ENCODE measurements at places on chromosomes 13 and 19.

DNA sequence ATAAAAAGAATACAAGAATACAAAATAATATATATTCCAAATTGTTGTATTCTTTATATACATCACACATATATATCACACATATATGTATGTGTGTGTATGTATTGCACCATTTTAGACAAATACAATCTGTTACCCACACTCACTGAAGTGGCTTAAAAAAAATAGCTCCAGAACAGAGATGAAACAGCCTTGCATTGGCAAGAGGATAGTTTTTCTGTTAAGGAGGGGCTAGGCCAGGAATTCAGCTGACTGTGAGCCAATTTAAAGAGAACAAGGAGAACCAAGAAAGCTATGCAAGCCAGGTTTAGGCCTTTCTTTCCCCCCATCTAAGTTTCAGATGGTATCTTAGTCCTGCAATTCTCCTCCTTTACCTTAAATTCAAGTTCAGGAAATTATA is 257.5 kb downstream of the MZT1 start:
- DNase-seq: no peak

- no peak for DNase-seq
Measured at GRCh38 chr13:113874579-113875428, 10.9 kb upstream of the GAS6 start.

GRCh38 chr13:78826312-78826711 is 167.4 kb upstream of the OBI1 start:
- no peak for DNase-seq

DNA sequence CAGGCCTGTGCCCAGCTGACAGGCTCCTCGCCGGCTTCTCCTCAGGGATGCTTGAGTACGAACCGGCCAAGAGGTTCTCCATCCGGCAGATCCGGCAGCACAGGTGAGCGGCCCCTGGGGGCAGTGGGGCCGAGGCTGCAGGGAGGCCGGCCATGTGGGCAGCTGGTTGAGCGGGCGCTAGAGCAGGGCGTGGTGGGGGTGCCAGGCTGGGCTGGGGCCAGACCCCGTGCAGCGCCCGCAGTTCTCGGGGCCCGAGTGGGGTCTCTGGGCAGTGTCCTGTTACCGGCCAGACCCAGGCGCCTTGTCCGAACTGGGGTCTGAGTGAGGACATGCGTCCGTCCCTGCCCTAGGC is 15.9 kb downstream of the CBARP start:
- no peak for DNase-seq

- DNase-seq: peak; percentile 47
Measured at GRCh38 chr19:16143399-16144215, at the start of gene HSH2D. TSS of gene HSH2D (plus strand) at chr19:16143685. CDS start at chr19:16148751, 5,066 bp downstream.

- DNase-seq: no peak
Measured at GRCh38 chr19:2425622-2426581, 1.5 kb downstream of the TIMM13 start.

DNA sequence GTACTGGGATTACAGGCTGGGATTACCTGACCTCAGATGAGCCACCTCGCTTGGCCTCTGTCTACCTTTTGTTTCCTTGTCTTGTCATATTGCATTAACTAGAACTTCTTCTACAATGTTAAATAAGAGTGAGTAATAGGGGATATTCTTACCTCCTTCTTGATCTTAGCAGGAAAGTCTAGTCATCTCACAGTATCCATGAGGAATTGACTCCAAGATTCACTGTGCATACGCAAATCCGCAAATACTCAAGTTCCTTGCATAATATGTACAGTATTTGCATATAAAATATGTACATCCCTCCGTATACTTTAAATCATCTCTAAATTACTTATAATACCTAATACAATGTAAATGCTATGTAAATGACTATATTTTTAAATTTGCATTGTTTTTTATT is 78.3 kb downstream of the POLR1D start:
- no peak for DNase-seq

GRCh38 chr19:44163789-44164188 is 1.1 kb upstream of the ZNF226 start:
- DNase-seq: no peak

DNA sequence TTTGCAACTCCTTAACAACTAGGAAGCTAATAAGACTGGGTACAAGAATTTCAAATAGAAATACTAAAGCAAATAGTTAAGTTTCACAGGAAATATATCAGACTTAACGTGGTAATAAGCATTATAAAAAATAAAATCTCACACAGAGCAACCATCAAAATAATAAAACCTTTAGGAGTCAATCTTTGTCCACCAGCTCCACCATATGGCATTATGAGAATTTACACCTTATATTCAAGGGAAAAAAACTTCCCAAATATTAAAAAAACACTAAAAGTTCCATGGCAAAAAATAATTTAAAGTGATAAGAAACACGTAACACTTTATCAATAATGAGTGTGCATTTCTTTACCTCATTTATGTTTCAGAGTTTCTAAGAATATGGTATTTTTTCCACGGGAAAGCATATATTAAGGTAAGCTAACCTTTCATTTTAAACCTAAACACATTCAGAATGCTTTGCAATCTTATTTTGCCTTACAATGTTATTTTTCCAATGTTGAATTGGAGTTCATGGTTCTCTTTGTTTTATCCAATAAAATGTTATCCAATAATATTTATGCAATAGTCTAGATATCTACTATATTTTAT is 423.2 kb upstream of the SGCG start:
- DNase-seq: no peak

GRCh38 chr13:108276060-108276459 is 6.5 kb downstream of the TNFSF13B start:
- no peak for DNase-seq

GRCh38 chr19:49554701-49555181 is 25.6 kb downstream of the NOSIP start:
- DNase-seq: no peak

GRCh38 chr13:20997301-20998161 is 63.9 kb downstream of the LATS2 start:
- no peak for DNase-seq

DNA sequence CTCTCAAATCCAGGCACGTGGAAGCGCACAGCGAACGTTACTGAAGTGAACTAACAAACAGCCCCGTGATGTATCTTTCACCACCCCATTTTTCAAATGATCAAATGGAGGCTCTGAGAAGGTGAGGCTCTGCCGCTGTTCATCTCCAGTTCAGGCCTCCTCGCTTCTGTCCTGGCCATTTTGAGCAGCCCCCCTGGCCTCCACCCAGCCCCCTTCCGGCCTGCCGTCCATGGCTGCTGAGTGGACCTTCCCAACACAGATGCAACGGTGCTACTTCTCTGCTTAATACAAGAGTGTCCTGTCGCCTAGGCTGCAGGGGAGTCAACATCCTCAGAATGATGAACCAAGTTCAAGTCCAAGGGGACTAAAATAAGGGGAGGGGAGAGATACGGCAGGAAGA is 9.7 kb downstream of the SYDE1 start:
- DNase-seq: no peak

DNA sequence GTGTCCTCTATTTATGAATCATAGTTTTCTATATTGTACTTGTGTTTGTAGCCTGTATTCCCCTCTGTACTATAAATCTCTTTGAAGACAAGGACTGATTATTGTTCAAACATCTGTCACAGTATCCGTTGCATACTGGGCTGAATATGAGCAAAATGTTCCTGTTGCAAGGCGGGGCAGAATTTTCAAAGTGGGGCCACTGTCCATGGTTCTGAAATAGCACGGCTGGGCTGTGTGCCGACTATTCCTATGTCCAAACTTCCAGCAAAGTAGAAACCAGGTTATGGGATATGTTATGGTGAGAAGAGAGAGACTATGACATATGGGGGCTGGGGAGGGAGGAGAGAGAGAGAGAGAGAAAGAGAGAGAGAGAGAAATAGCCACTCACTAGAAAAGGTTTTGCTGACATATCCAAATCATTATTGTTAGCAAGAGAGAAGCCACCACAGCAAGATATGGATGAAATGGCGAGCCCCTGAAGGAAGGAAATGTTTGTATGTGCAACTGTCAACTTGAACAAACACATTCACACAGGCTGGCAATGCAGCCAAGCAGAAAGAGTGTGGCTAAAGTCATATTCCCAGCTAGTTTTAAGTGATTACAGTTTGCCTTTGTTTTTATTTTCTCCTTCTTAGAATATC is 107.0 kb upstream of the GPR12 start:
- DNase-seq: no peak

DNA sequence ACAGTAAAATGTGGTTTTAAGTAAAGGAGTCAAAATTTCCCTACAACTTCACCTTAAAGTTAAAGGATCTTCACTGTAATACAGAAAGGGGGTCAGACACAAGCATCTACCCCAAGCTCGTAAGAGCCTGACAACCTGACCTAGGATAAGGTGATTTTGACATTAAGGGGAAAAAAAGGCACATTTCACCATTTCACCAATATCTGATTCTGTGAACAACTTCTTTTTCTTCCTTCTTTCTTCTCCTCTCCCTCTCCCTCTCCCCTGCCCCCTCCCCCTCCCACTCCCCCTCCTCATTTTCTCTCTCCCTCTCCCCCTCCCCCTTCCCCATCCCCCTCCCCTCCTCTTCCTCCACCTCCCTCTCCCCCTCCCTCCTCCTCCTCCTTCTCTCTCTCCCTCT is 796.7 kb upstream of the ARGLU1 start:
- DNase-seq: no peak

DNA sequence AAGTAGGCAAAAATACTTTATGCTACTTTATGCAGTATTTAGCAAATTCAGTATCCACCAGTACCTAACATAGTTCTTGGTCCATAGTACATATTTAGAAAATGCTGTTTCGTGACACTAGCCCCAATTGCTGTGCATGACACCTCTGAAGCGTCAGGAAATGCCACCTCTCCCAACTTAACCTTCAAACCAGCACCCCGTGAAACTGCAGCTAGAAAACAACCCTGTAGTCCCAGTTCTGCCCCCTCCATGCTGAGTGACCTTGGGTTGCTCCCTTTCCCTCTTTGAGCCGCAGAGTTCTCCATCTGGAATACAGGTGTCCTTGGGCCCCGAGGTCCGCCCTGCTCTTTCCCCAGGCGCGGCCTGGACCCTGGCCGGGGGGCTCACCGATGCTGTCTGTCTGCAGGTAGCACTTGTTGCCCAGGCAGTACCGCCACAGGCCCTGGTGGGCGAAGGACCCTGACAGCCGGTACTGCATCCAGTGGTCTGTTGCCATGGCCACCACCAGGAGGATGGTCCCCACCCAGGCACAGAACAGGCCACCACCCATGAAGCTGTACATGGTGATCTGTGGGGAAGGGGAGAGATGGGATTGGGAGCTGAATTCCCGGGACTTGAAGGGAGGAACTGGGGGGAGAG is 773 bp downstream of the LIM2 start:
- DNase-seq: no peak

GRCh38 chr19:4302243-4302640 is at the start of gene TMIGD2:
TSS of gene TMIGD2 (minus strand) at chr19:4302389. CDS start at chr19:4302385, 4 bp downstream.
- DNase-seq: no peak

DNA sequence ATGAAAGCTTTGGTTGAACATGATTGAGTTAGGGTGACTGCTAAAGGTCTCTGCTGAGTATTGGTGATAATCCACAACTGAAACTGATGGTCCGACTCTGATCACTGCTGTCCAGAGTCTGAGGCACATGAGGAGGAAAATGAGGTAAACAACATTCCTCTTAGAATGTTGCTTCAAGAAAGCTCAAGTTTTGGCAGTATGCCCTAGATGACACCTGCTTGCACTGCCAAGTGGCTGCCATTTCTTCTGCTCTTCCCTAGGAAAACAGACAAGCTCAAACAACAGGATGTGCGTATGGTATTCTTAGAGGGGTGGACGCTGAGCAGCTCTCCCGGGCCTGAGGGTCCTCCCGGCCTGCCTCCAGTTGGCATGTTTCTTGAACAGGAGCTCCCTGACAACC is 15.2 kb upstream of the MTIF3 start:
- DNase-seq: no peak

DNA sequence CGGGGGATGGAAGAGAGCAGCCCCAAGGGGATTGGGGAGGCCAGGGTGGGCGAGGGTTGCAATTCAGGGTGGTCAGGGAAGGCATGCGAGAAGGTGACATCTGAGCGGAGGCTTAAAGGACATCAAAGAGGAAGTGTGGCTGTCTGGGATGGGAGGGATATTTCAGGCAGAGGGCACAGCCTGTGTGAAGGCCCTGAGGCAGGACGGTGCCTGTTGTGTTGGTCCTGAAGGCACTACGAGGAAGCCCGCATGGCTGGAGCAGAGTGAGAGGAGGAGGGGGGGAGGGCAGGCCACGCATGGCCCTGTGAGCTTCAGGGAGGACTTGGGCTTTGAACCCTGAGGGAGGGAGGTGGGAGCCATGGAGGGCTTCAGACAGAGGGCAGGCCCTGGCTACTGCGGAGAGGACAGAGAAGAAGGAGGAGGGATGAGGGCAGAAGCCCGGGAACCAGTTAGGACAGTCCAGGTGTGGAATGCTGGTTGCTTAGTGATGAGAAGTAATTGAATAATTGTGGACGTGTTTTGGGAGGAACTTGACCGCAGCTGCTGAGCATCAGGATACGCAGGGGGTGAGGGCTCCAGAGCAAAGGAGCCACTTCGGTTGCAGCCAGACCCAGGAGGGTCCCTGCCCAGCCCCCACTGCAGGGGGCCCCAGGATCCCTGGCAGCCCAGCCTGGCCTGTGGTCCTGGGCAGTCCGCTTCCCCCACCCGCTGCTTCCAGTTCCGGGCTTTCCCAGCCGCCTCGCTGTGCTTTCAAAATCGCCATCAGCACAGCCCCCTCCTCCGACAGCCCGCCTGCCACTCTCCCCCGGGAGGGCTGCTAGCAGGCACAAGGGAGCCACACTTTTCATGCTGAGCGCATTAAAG is 6.2 kb downstream of the TLE6 start:
- DNase-seq: no peak

- no peak for DNase-seq
Measured at GRCh38 chr19:1163283-1163933, 10.7 kb downstream of the SBNO2 start.

All from stimulated activated CD8-positive, alpha-beta memory T cell treated with anti-CD3 and anti-CD28 coated beads, Interleukin-7, amount 100 ng/mL, for 48 hours (primary cell).